GM18507 (cell line): ENCODE measurements at places on chromosomes 5 and 9.

GRCh38 chr5:546376-546908, 22.2 kb upstream of the SLC9A3 start:
- no peak for DNase-seq

DNA sequence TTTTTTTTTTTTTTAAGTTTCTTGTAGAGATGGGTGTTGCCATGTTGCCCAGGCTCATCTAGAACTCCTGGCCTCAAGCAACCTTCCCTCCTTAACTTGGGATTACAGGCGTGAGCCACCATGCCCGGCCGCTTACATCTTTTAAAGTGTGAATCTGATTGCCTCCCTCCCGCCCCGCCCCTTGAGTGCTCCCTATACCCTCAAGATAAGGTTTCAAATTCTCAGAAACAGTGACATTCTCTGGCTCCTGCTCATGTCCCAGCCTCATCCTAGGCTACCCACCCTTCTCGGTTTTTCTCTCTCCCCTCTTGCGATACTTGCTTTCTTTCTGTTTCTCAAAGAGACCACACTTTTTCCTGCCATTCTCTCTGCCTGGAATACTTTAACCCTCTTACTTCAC, 12.4 kb downstream of the MORN5 start:
- DNase-seq, result no peak

GRCh38 chr5:73120222-73121118, at the start of gene TMEM171:
TMEM171 (plus strand) TSS chr5:73120575; CDS start chr5:73123374, 2,799 bp downstream.
- DNase-seq, result no peak

DNA sequence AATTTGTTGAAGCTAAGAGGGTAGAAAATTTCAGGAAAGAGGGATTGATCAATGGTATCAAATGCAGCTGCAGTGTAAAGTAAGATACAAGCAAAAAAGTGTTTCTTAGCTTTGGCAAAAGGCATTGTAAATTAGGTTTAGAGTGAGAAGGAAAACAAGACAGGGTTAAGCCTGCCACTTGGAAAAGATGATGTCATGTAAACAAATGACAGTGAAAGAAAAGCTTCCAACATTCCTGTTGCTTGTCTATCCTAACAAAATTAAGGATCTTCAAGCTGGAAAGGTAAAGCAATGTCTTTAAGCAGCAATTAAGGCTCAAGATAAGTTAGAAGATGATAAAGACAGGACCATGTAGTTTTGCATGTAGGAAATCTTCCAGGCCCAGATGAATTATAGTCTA, 139.1 kb upstream of the PPP2R2B start:
- DNase-seq, result no peak

- no peak for DNase-seq
Measured at GRCh38 chr5:109191153-109191558, 218.6 kb downstream of the PJA2 start.

GRCh38 chr9:87712801-87713277, 13.1 kb upstream of the CTSL start:
- no peak for DNase-seq

DNA sequence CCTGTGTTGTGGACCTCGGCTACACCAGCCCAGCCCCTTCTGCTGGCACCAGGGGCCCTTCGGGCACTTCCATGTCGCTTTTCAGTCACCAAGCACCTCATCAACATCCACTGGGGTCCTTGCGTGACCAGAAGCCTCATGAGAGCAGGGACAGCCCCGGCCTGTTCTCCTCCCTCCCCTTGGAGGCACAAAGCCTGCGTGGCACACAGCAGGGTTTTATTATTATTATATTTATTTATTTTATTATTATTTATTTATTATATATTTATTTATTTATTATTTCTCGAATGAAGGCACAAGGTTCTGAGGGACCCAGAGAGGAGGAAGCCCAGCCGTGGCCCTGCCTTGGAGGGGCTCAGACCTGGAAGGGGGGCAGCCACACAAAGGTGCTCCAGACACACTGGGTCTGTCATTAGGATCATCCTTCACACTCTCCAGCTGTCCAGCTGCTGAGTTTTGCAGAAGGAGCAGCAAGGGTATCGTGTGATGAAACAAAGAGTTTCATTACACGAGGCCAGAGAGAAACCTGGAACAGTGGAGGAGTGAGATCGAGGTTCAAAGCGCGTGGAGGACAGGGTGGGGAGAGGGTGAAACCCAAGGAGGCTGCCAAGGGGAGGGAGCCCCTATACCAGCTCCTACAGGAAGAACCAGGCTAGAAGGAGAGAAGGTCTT, 5.2 kb downstream of the VAV2 start:
- DNase-seq, result no peak

DNA sequence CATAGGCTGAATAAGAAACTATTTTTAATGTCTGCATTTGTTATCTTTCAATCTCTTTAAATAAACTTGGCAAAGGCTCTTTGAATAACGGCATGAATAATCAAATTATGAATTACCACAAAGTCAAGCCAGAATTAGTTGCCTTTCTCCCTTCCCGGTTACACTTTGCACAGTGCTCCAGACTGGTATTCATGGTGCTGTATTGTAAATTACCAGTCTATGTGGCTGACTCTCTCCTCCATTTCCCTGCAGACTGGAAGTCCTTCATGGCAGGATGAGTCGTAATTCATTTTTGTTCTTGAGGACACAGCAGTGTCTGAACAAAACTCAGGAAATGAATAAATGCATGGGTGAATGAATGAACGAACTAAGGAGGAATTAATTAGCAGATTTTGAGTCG, 142.9 kb downstream of the GNA14 start:
- no peak for DNase-seq

- no peak for DNase-seq
Measured at GRCh38 chr5:157369507-157369906, 90.5 kb upstream of the NIPAL4 start.

- DNase-seq, result no peak
Measured at GRCh38 chr5:8721536-8721935, 824.3 kb downstream of the SEMA5A start.

DNA sequence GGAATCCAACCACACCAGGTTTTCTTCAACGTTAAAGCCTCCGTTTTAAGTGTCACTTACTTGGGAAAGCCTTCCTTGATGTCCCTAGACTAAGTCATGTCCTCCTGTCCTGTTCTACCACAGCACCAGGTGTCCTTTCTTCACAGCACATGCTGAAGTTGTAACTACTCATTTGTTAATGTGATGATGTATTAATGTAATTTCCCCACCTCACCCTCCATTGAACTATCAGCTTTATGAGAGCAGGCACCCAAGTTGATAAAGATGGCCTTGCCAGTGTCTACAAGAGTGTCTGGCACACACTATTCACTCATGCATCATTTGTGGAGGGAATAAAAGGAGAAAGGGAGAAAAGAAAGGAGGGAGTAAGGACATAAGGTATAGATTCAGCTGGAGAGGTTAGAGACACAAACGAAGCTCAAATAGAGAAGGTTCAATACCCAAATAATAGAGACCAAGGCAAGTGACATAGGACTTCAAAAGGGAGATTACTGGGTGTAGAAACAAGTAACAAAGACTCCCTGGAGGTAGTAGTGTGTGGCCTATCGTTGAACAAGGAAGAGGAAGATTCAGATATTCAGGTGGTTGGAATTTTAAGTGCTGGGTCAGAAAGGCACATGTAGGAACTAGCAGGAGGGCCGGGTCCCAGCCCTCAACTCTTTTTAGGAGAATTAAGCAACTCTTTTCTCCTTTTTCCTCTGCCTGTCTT, 6.6 kb downstream of the ITK start:
- no peak for DNase-seq

DNA sequence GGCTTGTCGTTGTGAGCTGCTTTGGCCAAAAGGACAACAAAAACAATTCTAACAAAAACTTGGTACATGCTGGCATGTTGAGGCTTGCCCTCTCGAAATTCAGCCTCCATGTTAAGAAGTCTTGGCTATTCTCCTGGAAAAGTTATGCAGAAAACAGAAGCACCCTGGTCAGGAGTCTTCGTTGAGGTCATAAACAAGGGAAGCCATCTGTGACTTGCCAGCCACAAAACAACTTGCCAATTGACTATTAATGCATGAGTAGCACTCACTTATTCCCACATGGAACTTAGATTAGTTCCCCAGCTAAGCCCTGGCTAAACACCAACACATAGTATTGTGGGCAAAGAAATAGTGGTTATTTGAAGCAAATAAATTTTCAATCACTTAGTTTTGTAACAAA, 521.0 kb upstream of the CHD1 start:
- no peak for DNase-seq
